ENCODE measurements at places on chromosomes 5 and 9.

- no peak for DNase-seq
Measured at GRCh38 chr5:170570476-170570875, 66.7 kb downstream of the KCNIP1 start.

- DNase-seq = no peak
Measured at GRCh38 chr9:37919956-37920335, 16.0 kb upstream of the SLC25A51 start.

DNA sequence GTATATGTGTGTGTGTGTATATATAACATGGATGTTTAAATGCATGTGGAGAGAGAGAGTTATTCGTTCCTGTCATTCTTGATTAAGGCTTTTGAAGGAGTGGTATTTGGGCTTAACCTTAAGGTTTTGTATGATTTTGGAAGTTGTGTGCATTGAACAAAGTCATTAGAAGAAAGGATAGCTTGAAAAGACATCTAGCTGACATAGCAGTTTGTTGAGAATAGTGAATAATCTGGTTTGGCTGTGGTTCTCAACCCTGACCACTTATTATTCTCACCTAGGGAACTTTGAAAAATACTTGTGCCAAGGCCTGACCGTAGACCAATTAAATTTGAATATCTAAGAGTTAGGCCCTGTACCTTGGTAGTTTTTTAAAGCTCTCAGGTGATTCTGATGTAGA, 141.1 kb upstream of the SH3GL2 start:
- no peak for DNase-seq

DNA sequence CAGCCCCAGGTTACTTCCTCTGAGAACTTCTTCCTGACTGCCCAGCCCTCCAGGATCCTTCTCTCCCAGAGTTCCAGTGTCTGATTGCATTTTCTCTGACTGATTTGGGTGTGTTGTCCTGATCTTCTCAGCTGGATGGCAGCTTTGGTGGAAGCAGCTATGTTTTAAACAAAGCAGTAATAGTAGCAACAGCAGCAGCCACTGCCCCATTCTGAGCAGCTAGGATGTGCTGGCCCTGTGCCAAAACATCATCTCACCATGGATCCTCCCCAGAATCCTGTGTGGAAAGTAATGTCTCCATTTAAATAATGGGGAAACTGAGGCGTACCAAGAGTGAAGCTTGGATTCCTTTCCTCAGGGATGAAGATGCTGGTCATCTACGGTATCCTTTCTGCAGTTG, 46.4 kb upstream of the PSD2 start:
- no peak for DNase-seq

DNA sequence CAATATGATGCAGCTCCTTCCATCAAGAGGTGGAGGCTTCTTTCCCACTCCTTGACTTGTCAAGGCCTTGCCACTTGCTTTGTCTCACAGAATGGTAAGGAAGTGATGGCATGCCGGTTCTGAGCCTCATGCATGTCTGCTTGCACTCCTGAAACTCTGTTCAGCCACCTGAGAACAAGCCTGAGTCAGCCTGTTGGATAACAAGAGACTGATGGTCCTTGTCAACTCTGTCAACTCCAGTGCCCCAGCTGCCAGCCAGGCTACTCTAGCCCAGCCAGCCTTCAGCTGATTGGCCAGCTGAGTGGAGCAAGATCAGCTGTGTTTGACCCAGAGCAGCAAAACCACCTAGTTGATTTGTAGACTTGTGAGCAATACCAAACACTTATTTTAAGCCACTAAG, 4.4 kb upstream of the TENT4A start:
- DNase-seq = no peak

DNA sequence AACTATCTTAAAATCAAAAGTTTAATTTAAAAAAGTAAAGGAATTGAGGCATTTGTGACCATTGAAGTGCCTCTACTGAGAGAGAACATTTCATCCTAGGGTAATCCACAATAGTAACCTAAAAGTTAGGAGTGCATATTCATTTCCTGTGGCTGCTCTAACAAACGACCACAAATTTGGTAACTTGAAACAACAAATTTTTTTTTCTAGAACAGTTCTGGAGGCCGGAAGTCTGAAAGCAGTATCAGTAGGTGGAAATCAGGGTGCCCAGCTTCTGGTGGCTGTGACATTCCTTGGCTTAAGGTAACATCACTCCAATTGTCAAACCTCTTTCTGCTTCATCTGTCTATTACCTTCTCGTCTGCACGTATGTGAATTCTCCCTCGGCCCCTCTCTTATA, 67.1 kb upstream of the SSBP2 start:
- DNase-seq = peak; percentile 38

- no peak for DNase-seq
Measured at GRCh38 chr5:168879929-168880328, 300.8 kb upstream of the PANK3 start.

- no peak for DNase-seq
Measured at GRCh38 chr9:110276781-110277180, 20.5 kb upstream of the TXN start.

GRCh38 chr5:453725-454481, 10.9 kb downstream of the EXOC3 start:
- peak; percentile 40 for DNase-seq

- no peak for DNase-seq
Measured at GRCh38 chr9:113246928-113247327, 25.6 kb downstream of the SLC31A1 start.

GRCh38 chr9:21967702-21968101, 26.5 kb downstream of the CDKN2A start:
- peak; percentile 27 for DNase-seq

GRCh38 chr5:119385536-119386128, 29.8 kb downstream of the TNFAIP8 start:
- no peak for DNase-seq

DNA sequence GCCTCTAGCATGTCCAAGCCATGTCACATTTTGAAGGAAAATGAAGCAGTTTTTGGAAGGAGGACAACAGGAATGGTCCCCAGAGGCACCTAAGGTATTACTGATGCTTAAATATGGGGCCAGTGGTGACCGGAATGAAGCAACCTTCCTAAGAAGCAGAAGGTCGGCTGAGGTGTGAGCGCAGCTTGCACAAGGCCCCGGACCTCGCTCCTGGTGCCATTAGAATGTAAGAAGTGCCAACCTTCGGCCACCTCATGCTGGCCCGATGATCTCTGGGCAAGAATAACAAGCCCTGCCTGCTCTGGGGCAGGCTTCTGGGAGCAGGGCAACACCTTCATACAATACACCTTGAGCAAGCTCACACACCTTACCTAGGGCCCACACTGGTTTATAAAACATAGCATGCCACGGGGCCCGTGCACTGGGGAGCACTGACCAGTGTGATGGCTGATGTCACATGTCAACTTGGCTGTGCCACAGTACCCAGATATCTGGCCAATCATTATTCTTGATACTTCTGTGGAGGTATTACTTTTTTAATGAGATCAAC, 21.9 kb downstream of the SEMA4D start:
- DNase-seq = no peak

DNA sequence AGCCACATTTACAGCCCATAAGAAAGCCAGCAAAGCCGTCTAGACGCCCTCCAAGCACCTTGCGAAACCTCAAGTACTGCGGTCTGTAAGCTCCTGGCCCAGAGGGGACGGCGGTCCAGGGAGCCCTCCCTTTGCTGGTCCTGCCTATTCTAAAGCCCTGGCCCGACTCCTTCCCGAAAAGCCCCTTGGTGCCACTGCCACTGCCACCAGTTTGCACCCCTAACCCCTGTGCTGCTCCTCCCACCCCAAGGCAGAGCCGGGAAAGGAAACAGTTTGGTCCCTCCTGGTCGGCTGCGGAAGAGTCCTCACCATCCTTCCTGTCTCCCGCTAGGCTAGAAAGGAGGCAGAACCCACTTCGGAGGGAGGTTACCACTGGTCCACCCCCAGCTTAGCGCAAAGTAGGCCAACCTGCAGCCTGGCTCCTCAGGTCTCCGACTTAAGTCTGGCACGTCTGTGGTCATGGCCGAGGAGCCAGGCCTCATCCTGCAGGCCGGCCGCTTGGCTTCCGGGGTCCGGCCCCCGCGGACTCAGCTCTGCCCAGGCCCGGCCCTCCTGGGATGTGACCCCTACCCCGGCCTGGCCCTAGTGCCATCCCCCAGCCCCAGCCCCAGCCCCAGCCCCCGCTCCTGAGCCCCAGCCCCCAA, 916 bp downstream of the TOR1A start:
- peak; percentile 57 for DNase-seq

GRCh38 chr5:154858972-154859871, 795 bp downstream of the CNOT8 start:
- DNase-seq = peak; percentile 36

DNA sequence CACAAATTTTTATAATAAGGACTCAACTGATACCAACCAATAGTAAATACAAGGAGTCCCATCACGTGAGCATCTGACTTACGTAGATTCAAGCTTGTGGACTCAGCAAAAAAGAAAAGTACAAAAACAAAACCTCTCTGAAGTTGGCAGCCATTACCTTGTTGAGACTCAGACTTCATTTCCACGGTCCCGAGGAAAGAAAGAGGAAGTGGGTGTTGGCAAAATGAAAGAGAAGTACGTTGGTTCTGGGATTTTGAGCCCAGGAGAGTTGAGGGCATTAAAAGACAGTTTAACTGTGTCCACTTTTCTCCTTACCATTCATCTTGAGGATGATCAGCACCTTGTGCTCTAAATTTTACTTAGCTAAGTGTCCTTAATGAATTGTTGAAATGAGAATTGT, 26.7 kb downstream of the NCBP1 start:
- no peak for DNase-seq

DNA sequence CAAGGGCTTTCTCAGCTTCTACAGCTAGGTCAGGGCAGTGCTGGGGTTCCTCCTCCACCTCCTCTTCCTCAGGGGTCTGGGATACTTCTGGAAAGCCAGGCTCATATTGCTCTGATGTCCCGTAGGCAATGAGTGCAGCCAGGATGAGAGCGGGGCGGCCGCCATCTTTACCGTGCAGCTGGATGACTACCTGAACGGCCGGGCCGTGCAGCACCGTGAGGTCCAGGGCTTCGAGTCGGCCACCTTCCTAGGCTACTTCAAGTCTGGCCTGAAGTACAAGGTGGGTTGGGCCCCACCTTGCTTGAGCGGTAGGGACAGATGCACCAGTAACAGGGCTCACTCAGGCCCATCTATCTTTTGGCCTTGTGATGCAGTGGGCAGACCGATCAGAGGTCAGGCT, 34.8 kb downstream of the GSN start:
- no peak for DNase-seq

- DNase-seq = no peak
Measured at GRCh38 chr9:128102861-128103588, 24.5 kb downstream of the PTGES2 start.

- DNase-seq = no peak
Measured at GRCh38 chr5:65535529-65535987, 27.4 kb downstream of the CENPK start.

GRCh38 chr9:130207241-130207992, 35.2 kb downstream of the NCS1 start:
- DNase-seq = no peak

DNA sequence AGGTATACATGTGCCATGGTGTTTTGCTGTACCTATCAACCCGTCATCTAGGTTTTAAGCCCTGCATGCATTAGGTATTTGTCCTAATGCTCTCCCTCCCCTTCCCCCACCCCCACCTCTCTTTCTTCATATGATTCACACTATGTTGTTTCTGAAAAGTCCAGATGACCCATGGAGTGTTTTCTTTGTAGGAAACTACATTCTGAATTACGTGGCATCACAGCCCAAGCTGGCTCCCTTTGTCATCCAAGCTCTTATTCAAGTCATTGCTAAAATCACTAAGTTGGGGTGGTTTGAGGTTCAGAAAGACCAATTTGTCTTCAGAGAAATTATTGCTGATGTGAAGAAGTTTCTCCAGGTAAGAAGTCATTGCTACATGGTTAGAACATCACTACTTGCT, 30.4 kb downstream of the RANBP17 start:
- no peak for DNase-seq

DNA sequence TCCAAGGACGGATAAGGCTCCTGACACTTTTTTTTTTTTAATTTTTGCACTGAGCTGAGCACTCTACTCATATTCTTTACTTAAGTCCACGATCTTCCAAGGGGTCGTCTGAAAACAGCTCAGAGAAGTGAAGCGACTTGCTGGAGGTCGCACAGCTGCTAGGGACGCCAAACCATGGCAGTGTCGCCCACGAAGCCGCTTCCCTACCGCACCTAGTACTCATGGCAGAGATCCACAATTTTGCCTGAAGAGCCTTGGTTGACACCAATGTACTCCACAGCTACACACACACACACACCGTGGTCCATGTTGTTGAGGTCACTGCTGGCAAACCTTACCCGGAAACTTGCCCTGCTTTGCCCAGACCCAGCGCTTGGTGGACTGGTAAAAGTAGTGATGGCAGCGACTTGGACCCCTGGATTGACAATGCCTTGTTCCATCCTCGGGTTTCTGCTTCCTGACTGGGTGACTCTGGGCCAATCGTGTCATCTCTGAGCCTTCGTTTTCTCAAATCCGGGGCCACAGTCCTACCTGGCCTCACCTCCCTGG, 521 bp upstream of the SLIT3 start:
- DNase-seq = no peak

GRCh38 chr9:128108269-128109049, 19.1 kb downstream of the PTGES2 start:
- no peak for DNase-seq

GRCh38 chr9:129849901-129850300, 14.6 kb downstream of the USP20 start:
- DNase-seq = no peak

- DNase-seq = no peak
Measured at GRCh38 chr5:10434392-10434791, 7.3 kb upstream of the ROPN1L start.

DNA sequence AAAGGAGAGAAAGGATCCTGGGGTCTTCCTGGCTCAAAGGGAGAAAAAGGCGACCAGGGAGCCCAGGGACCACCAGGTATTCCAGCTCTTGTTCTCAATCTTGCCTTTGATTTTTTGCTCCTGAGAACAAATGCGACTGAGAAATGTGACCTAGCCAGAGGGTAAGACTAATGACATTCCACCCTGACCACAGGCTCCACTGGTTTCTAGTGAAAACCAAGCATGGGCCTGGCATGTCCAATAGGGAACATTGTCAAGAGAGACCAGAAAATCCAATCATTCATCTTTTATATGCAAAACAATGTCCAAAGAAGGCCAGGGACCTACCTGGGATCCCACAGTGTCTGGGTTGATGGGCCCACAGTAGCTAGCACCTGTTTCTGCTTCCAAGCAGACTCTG, 50.3 kb upstream of the TGFBR1 start:
- no peak for DNase-seq

DNA sequence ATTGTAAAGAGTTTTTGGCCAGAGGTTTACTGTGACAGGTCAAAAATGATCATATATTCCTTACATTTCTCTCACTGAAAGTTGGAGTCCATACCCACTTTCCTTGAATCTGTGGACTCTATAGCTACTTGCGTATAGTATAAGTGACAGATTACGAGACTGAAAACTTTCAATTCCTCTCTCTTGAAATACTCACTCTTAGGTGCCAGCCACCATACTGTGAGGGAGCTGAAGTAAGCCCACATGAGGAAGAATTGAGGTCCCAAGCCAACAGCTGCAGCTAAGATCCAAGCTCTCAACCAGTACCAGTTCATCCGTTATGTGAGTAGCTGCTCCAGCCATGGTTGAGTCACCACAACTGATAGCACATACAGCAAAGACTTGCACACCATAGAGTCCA, 128.1 kb upstream of the FAM174A start:
- DNase-seq = no peak

- no peak for DNase-seq
Measured at GRCh38 chr5:125348936-125349831, 602.7 kb upstream of the ZNF608 start.

Measured in activated CD8-positive, alpha-beta T cell treated with anti-CD3 and anti-CD28 coated beads, Interleukin-2, amount 10 ng/mL, durations not matched to agents 7 days and 5 days (primary cell).